Activated T-cell treated with anti-CD3 and anti-CD28 coated beads, Interleukin-2, amount 50 U/mL, for 4 hours (primary cell): ENCODE measurements at places on chromosomes 7 and 10.

GRCh38 chr10:89389254-89389653, 3.2 kb upstream of the IFIT1 start:
- no peak for DNase-seq

DNA sequence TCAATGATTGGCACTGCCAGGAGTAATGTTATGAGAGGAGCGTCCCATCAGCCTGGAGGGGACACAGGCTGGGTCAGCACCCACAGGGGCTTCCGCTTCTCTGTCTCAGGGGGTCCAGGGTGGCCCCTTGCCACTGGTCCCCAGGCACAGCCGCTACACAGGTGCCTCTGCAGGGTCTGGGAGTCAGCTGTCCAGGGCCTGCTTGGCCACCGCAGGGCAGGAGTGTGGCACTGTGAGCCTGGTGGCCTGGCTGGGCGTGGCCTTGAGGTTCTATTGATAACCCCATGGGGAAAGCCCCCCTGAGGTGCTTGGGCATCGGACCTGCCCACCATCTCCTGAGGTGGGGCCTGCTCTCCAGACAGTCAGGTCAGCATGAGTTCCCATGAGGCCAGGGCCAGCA, 136.6 kb downstream of the LHPP start:
- DNase-seq = no peak

DNA sequence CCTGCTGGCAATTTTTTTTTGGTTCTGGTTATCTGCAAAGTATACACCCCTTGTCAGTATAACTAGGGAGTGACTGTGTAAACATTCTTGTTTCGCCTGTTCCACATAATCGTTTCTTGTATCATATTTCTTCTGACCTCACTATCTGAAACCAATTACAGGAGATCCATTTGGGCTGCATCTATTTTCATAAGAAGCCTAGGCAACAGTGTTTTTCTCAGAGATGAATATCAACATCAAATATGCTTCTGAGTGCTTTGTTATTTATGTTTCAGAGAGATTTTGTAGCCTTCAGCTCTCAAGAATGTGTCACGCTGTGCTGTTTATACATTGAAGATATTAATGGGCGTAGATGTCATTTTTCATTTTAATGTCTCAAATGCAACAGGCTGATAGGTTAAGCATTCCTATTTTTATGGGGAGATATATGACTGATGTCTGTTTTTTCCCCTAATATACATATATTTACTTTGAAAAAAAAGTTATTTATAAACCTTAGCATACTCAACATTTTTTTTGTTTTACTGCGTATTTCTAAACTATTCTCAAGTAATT, 115.5 kb downstream of the FOXP2 start:
- no peak for DNase-seq

- no peak for DNase-seq
These were observed 189.5 kb downstream of the JAZF1 start for GRCh38 chr7:27991006-27991528.

- no peak for DNase-seq
These were observed 12.5 kb upstream of the CFAP69 start for GRCh38 chr7:90232430-90232829.

- peak; percentile 60 for DNase-seq
These were observed 640 bp upstream of the ZNF425 start for GRCh38 chr7:149126662-149127266.
